Occipital lobe (tissue), 3 donors: ENCODE measurements at places on chromosomes 1 and 21. TPM values are rescaled to one million over a fixed set of nuclear protein-coding genes. Genes with fewer than 3 reads are reported as not detected.

Gene CTBS
- 3.3 TPM for total RNA-seq

Gene KRTAP19-3
- total RNA-seq = not detected

Gene HES2
- total RNA-seq = 0.16 TPM

Gene PHF13
- total RNA-seq = 17.0 TPM

Gene S100A5
- total RNA-seq = not detected

Gene NFIA
- total RNA-seq = 41.5 TPM

Gene CBS
- total RNA-seq = 68.3 TPM

Gene SPATA21
- not detected for total RNA-seq
